ENCODE measurements at places on chromosomes 3 and 15. TPM values are rescaled to one million over a fixed set of nuclear protein-coding genes. Genes with fewer than 3 reads are reported as not detected.

Gene SMCO1
- total RNA-seq = not detected

Gene HAPLN3
- 40.4 TPM for total RNA-seq

Gene ARL14
- not detected for total RNA-seq

Gene RASGRP1
- total RNA-seq = 0.38 TPM

Gene KIF15
- total RNA-seq = 21.6 TPM

Gene MCF2L2
- total RNA-seq = 1.1 TPM

Measured in endothelial cell of umbilical vein (primary cell).